ENCODE measurements at places on chromosomes 2 and 18.
A peak's percentile ranks its signal among the peaks of the same experiment; 100 is the strongest.

DNA sequence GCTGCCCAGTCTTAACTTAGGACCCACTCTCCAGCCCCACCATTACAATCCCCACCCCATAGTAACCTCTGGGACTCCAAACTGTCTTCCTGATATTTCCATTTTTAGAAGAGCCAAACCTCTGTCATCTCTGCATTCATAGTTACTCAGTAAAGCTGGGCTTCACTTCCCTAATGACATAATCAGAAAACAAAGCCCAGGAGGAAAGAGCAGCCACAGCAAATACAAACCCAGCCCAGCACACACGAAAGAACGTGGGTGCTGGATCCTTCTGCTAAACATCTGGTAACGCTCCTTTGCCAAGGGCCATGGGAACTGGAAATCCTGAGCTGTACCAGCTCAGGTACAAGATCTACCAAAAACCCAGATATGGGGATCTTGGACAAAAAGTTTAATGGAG is 36.8 kb upstream of the RIOK3 start:
- DNase-seq: no peak

DNA sequence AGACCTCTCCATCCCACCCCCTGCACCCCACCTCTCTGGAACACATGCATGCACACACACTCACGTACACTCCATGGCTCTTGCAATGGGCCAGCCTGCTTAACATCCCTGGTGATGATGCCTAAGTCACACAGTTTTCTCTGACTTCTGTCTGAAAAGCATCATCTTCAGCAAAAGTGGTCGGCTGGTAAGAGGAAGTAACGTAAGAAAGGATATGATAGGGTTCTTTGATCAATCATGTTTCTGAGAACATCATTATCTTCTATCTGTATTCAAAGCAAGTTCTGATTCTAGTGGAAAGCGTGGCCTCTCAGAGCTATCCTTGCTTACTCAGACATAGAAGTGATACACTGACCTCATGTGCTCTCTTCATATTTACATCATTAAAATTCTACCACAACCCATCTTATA is 11.4 kb upstream of the NDUFV2 start:
- DNase-seq: no peak

- no peak for DNase-seq
Observed at GRCh38 chr2:240936106-240936505, 30.0 kb downstream of the CROCC2 start.

DNA sequence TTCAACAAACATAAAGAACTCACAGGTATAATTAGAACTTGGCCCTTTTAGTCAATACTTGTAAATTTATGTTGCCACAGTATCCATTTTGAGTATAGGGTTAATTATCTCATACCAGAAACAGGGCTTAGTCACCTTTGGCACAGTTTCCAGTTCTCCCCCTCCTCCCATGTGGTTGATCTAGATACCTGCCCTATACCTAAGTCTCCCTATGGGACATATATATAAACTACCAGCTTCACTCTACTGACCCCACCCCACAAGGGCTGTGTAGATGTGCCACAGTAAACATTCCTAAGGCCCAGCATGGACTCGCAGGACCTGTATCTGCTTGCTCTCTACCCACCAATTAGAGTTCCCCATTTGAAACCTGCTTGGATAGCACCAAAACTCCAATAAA is 371.7 kb upstream of the RND3 start:
- no peak for DNase-seq

- DNase-seq: no peak
Observed at GRCh38 chr2:140600116-140600515, 1530.7 kb downstream of the LRP1B start.

DNA sequence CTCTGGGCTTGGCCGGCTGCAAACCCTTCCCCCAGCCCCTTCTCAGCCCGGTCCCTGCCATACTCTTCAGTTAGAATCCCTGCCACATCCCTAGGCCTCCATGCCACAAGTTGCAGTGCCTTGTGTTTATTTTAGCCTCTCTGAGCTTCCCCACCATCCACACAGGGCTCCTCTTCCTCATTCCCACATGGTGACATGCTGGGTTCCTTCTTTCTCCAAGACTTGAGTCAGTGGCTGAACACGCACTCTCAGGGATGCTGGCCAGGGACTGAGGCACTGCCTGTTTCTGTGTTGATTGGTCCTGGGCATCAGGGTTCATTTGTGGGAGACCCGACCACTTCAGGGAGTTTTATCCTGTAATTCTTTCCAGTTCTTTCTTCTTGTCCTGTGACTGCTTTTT is 56.3 kb downstream of the KCNS3 start:
- DNase-seq: no peak

- no peak for DNase-seq
Observed at GRCh38 chr2:172901913-172902312, 166.3 kb downstream of the RAPGEF4 start.

DNA sequence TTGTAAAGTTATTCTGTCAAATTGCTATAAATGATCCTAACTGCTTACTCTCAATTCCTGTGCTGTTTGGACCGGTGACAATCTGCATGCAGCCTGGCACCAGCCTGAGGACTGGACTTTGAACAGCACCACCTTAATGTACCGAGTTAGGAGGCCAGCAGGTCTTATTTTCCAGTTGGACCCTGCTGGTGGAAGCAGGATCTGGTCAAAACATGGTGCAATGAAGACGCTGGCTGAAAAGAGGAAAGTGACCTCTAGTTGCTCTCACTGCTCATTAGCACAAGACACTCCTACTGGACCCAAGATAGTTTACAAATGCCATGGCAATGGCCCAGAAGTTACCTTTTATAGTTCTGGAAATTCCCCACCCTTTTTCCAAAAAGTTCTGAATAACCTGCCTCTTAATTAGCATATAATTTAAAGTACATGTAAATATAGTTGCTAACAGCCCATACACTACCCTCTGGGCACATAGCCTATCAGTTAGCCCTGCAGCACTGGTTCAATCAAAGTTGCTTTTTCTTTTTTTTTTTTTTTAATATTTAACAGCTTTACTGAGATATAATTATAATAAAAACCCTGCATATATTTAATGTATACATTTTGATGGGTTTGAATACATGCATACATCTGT is 35.8 kb downstream of the RBKS start:
- DNase-seq: no peak

- no peak for DNase-seq
Observed at GRCh38 chr2:36343606-36344005, 12.0 kb upstream of the CRIM1 start.

DNA sequence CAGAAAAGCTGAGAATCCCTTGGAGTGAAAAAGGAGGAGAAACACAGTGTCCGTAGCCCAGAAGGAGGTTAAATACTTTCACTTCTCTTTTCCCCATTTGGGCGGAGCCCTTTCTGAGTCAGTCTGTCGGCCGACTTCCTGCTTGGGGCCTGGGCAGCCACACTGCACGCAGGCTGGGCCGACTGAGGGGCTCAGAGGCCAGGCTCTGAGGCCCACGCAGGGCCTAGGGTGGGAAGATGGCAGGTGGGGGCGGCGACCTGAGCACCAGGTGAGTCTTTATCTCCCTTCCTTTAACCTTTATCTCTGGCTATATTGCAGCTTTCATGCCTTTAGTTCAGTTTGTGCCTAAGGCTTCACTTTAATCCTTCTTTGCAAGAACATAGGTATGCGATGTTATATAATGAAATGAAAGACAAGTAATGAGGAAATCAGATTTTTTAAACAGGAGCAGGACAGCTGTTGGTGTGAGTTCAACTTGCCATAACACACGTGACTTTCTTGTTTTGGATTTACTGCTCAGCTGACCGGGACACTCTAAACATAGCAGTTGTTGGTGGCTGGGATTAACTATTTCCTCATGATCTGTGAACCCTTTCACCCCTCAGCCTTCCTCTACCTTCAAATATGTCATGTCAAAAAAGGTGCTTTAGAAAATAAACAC is at the start of gene SP100:
TSS of gene SP100 (plus strand) at position 141 of the 661 bp plus-strand sequence. CDS start at position 237, 96 bp downstream.
- no peak for DNase-seq

DNA sequence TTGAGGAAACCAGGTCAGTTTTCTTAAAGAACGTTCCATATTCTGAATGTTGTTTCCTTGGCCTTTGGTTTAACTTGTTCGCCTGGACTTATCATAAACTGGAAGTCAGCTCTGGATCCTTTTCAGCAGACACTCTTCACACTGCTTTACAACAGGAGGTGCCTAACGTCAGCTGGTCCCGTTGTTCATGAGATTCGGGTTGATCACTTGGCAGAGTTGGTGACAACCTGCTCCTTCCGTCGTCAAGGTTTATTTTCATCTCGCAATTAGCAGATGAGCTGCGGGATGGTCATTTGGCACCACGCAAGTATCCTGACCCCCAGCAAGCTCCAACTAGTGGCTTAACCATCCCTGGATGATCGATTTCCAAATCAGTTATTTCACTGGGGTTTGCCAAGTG is 23.0 kb upstream of the BIN1 start:
- no peak for DNase-seq

GRCh38 chr2:203804070-203804469 is 63.5 kb upstream of the CTLA4 start:
- no peak for DNase-seq

GRCh38 chr2:28602751-28603639 is 107.1 kb downstream of the PLB1 start:
- DNase-seq: no peak

DNA sequence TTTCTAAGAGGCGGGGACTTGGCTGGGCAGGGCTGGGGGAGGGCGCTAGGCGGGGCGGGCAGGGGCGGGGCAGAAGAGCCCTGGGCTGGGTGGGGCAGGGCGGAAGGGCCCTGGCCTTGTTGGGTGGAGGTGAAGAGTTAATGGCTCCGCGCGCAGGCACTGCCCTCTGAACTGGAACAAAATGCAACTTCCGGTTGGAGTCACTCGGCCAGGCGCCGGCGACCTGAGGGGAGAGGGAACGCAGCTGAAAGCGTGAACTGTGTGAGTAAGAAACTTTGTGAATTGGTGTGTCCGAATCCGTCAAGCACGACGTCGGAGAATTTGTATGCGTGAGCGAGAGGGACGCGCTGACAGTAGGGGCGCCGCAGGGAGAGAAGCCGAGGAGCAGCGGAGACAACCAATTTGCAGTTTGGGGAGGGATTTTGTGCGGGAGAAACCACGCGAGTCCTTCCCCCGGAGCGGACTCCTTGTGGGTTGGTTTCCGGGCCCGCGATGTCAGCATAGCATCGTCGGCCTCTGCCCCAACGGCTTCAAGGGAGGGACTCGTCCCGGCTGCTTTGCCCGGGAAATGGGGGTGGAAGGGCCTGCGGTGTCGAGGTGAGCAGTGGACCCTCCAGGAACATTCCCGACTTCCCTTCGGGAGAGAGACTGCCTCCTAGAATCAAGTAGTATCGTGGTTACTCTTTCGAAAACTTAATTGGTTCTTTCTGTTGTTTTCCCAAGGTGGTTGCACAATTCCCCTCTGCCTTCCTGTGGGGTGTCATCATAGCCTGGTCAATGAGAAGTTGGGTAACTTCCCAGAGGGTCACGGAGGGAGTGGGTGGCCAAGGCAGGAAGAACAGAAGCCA is at the start of gene TANK:
TSS of gene TANK (plus strand) at position 203 of the 848 bp plus-strand sequence. CDS start 19,235 bp downstream, outside the sequence.
- peak; percentile 77 for DNase-seq

GRCh38 chr18:4987452-4988405 is 209.3 kb downstream of the AKAIN1 start:
- no peak for DNase-seq
